ENCODE measurements at places on chromosomes 4 and X.

- no peak overlapping the region for H3K27ac ChIP-seq
- no peaks in the 10 kb centered on the region for H3K4me1 ChIP-seq
- no peak overlapping the region for H3K4me3 ChIP-seq
- H3K36me3 ChIP-seq = no peaks in the 10 kb centered on the region
- no peak for DNase-seq
These were observed 178.8 kb downstream of the SNCA start for GRCh38 chr4:89657931-89658700.

GRCh38 chr4:185134307-185134869 is 8.7 kb upstream of the SLC25A4 start:
- DNase-seq = no peak
- H3K36me3 ChIP-seq = no peaks in the 10 kb centered on the region
- H3K4me3 ChIP-seq = no peak overlapping the region
- no peaks in the 10 kb centered on the region for H3K27me3 ChIP-seq
- no peak overlapping the region for H3K27ac ChIP-seq

GRCh38 chr4:42579903-42580302 is 77.0 kb downstream of the ATP8A1 start:
- H3K4me1 ChIP-seq = no peaks in the 10 kb centered on the region
- no peak overlapping the region for H3K4me3 ChIP-seq
- no peaks in the 10 kb centered on the region for H3K27me3 ChIP-seq
- no peaks in the 10 kb centered on the region for H3K36me3 ChIP-seq
- H3K27ac ChIP-seq = no peak overlapping the region
- DNase-seq = no peak

- H3K27ac ChIP-seq = no peak overlapping the region
- no peaks in the 10 kb centered on the region for H3K36me3 ChIP-seq
- no peaks in the 10 kb centered on the region for H3K4me1 ChIP-seq
These were observed 13.0 kb upstream of the PLAC1 start for GRCh38 chrX:134671294-134671693.

DNA sequence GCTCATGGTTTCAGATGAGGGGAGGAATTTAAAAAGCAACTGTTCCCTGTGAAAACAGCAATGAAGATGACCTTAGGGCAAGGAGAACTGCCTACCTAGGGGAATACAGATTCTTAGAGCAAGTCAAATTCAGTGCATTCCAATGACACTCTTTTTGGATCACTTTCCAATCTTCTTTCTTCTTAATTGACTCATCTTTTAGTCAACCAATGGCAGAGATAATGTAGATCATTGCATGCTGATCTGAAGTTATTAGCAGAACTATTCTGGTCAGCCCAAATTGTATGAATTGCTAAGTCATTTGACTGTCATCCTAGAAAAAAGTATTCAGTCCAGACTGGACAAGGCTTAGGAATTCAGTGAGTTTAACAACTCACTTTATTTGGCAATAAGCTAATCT is 12.6 kb upstream of the NR3C2 start:
- no peak overlapping the region for H3K27ac ChIP-seq
- no peak overlapping the region for H3K4me3 ChIP-seq
- no peaks in the 10 kb centered on the region for H3K4me1 ChIP-seq
- H3K36me3 ChIP-seq = no peaks in the 10 kb centered on the region
- no peak for DNase-seq
- no peaks in the 10 kb centered on the region for H3K27me3 ChIP-seq

GRCh38 chrX:154357205-154357604 is 17.2 kb downstream of the FLNA start:
- no peak for DNase-seq
- peaks cover 98% of the 10 kb centered on the region for H3K36me3 ChIP-seq
- H3K27ac ChIP-seq = no peak overlapping the region

DNA sequence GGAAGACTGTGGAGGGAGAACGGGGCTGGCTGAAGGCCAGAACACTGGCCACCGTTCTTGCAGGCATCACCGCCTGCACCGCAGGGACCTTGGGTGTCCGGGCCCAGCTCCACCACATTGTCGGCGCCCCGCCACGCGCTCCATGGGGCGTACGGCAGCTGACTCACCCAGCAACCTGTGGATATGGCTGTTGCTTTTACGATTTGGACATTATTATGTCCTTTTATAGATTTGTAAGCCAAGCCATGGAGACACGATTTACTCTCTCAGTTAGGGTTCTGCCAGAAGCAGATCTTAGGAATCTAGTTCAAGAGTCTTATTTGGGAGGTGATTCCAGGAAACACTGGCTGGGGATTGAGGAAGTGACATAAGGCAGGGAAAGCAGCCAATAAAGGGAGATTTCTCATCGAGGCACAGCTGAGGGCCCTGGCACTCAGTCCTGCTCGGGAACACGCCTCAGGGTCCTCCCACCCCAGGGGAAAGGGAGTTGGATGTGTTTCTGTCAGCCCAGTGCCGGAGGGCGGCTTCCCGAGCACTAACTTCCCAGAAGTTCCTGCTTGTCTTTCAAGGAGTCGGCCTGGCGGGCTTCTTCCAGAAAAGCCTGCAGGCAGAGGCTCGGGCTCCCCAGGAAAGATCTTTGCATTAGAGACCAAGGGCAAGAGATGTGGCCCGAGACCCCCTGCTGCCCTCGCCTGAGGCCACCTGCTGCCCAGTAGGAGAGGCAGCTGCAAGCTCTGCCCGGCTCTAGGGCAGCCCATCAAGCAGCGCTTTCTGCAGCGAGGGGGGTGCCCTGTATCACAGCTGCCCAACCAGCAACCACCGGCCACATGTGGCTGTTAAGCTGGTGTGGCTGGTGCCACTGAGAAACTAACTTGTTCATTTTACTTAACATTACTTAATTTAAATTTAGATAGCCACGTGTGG is 52.9 kb downstream of the CRMP1 start:
- H3K27me3 ChIP-seq = no peaks in the 10 kb centered on the region
- H3K4me3 ChIP-seq = no peak overlapping the region
- no peaks in the 10 kb centered on the region for H3K36me3 ChIP-seq
- no peaks in the 10 kb centered on the region for H3K4me1 ChIP-seq
- H3K27ac ChIP-seq = no peak overlapping the region

DNA sequence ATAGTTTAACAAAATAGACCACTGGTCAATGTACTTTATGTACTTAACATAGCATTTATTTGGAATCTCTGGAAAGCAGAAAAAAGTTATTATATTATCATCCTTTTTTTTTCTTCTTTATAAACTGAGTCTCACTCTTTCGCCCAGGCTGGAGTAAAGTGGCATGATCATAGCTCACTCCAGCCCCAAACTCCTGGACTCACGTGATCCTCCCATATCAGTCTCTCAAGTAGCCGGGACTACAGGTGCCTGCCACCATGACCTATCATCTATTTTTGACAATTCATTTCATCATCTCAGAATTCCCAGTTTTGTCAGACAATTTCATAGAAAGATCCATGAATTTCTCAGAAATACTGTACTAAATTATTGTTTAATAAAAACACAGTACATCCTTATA is 12.7 kb downstream of the RAB28 start:
- no peak overlapping the region for H3K27ac ChIP-seq
- peaks cover 18% of the 10 kb centered on the region for H3K36me3 ChIP-seq
- no peaks in the 10 kb centered on the region for H3K4me1 ChIP-seq
- no peak for DNase-seq
- no peak overlapping the region for H3K4me3 ChIP-seq
- no peaks in the 10 kb centered on the region for H3K27me3 ChIP-seq

DNA sequence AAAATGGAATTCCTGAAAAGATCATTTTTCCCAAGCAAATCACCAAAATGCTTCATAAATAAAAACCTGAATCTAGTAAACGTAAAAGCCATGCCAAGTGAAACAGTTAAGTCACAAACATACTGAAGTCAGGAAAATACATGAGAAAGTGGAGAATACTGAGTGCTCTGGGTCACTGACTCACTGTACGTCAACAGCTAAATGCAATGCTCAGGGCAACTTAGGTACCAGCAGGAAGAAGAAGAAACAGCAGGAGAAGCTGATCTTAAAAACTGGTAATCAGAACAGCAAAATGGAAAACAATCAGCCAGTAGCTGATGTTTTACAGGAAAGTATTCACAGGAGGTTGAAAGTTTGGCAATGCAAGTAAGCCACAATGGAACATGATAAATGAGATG is 252.6 kb upstream of the ETNPPL start:
- H3K4me3 ChIP-seq = no peak overlapping the region
- H3K4me1 ChIP-seq = peaks cover 2% of the 10 kb centered on the region
- H3K27ac ChIP-seq = no peak overlapping the region
- no peaks in the 10 kb centered on the region for H3K36me3 ChIP-seq
- no peaks in the 10 kb centered on the region for H3K27me3 ChIP-seq

- no peaks in the 10 kb centered on the region for H3K36me3 ChIP-seq
- no peak overlapping the region for H3K4me3 ChIP-seq
- no peaks in the 10 kb centered on the region for H3K27me3 ChIP-seq
- no peak for DNase-seq
- H3K27ac ChIP-seq = no peak overlapping the region
- H3K4me1 ChIP-seq = no peaks in the 10 kb centered on the region
These were observed 450.7 kb downstream of the GASK1B start for GRCh38 chr4:157722146-157722545.

- H3K36me3 ChIP-seq = no peaks in the 10 kb centered on the region
- H3K4me3 ChIP-seq = no peak overlapping the region
- no peaks in the 10 kb centered on the region for H3K4me1 ChIP-seq
- H3K27ac ChIP-seq = no peak overlapping the region
- no peaks in the 10 kb centered on the region for H3K27me3 ChIP-seq
These were observed 22.8 kb downstream of the HSD17B13 start for GRCh38 chr4:87299898-87300297.

DNA sequence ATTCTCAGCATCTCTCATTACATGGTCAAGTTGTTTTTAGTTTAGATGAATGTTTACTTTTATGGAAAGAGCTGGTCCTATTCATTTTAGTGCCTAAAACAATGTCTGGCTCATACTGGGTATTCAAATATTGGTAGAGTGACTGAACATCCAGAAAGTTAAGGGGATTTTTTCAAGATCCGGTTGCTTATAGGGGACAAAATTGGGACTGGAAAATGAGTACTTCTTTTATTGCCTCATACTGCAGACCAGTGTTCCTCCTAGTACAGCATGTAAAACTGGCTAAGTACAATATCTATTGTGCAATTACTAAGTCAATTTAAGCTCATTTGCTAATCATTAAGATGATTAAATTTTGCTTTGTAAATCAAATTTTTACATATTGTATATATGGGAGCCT is 13.9 kb downstream of the RP2 start:
- H3K4me1 ChIP-seq = no peaks in the 10 kb centered on the region
- no peak overlapping the region for H3K4me3 ChIP-seq
- peaks cover 8% of the 10 kb centered on the region for H3K36me3 ChIP-seq
- H3K27ac ChIP-seq = no peak overlapping the region
- H3K27me3 ChIP-seq = no peaks in the 10 kb centered on the region
- no peak for DNase-seq

- H3K27ac ChIP-seq = no peak overlapping the region
- H3K4me1 ChIP-seq = no peaks in the 10 kb centered on the region
- H3K27me3 ChIP-seq = no peaks in the 10 kb centered on the region
These were observed 1187.6 kb downstream of the RPA4 start for GRCh38 chrX:98071331-98071730.

All from DND-41 (cell line).